NCI-H1417 (cell line): ENCODE measurements at places on chromosomes 3 and 15.

DNA sequence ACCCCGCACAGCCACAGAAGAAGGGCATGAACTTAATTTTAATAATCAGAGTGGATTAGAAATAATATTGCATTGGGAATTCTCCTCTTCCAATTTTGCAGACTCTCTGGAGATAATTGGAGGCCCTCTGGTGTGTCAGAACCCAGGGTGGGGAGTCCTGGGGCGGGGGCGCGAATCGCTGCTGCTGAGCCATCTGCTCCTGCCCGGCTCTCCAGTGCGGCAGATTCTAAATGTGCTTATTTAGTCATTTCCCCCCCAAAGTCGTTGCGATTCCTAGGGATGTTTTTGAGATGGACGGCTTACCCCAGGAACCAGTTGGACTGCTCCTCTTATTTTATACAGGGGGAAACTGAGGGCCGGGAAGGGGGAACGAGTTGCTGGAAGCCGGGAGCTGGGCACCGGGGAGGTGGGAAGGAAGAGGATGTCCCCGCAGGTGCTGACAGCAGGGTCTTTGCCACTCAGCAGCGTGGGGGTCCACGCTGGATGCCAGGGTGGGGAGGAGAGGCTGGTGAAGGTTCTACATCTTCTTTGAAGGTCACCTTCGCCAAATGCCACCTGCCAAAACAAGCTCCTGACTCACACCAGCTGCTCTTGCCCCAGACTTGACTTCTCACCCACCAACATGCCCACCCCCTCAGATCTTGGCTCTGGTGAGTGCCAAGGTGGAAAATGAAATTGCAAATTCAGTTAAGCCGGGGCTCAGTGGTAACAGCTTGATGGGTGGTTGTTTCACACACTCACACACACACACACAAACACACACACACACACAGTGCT lies 91.3 kb upstream of the PRR23E start:
- no peak for DNase-seq

DNA sequence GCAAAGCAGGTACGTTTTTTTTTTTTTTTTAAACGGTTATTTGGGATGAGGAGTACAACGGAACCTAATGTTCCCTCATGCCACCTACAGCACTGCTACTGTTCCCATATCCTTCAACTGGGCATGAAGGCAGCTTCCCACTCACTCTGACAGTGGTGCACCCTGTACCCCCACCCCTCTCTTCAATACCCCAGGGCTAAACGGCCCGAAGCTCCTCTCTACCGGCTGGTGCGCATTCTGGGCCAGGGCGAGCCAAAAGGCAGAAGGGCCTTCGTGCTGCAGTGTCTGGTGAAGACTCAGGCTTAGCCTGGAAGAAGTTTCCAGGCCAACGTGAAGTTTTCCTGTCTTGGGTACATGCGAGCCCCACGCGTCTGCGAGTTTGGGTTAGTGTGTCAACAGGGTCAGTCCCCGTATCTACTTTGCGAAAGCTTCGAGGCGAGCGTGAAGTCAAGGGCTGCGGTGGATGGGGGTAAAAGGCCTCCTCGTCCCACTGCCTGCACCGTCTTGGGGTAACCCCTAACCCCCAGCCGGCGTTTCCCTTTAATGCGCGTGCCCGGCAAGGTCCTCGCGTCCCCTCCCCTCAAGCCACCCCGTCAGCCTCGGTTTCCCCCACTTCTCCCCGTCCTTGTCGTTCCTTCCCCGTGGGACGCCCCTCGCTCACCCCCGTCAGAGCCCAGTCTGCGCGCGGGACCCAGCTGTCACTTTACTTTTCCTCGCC lies 765 bp upstream of the UBE2E2 start:
- no peak for DNase-seq

GRCh38 chr3:52845691-52846431 lies 11.0 kb upstream of the MUSTN1 start:
- no peak for DNase-seq

DNA sequence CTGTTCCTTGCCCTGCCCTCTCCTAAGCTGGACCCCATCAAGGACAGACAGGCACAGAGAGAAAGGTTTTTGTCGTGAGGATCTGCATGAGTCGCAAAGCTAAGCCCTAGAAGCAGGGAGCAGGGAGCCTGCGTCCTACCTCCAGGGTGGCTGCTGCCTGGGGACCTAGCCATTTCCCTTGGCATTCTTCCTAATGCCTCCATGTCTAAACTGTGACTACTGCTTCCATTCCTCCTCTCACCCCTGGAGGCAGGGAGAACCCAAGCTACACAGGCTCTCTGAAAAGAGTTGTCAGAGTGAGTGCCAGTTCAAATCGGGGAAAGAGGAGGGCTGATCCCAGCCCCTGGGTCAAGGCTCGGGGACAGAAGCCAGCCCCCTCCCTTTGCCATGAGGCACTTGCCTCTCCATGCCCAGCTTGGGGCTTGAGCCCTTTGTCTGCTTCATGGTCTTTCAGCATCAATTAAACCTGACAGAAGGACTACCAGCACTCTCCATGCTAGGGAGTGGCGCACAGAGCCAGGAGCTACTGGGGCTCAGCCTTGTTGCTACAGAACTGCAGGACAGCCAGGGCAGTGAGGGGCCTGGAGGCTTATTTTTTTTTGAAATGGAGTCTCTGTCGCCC lies 2.4 kb downstream of the GCHFR start:
- no peak for DNase-seq

DNA sequence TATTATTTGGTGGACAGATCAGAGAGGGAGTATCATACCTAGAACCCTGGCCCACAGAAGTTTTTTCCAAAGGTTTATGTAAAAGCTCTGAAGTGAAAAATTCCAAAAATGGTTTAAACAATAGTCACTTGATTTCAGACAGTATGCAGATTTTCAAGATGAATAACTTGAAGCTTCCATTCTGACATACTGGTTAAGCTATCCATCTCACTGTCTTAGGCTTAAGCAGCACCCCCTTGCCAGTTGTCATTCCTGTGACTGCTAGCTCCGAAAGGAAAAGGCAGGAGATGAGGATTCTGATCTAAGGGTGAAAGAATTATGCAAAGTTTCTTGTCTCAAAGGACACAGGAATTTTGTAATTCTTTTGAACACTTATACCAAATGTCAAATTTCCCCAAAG lies 337.5 kb upstream of the THBS1 start:
- no peak for DNase-seq

- DNase-seq = no peak
Observed at GRCh38 chr3:139477710-139478640, 1.7 kb upstream of the RBP2 start.
